Naive thymus-derived CD8-positive, alpha-beta T cell (primary cell): ENCODE measurements at places on chromosomes 3 and 15.

DNA sequence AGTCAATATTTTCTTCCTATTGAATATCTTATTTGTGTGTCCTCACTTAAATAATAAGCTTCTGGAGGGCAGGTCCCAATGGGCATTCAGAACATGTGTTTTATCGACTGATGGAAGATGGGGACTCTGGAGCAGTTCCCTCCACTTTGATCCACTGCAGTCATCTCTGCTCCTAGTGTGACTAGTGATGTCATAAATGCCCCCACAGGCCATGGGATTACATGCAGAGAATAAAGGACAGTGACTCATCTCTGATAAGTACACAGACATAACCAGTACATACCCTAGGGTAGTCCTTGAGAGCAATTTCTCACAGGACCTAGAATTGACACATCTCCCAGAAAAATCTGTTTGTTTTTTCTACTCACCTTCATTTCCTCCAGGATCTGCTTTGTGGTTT is 49.4 kb upstream of the FMN1 start:
- DNase-seq, result no peak
- no peaks in the 10 kb centered on the region for H3K36me3 ChIP-seq
- H3K4me1 ChIP-seq, result no peaks in the 10 kb centered on the region
- no peak overlapping the region for H3K4me3 ChIP-seq
- H3K27me3 ChIP-seq, result peaks cover 7% of the 10 kb centered on the region

DNA sequence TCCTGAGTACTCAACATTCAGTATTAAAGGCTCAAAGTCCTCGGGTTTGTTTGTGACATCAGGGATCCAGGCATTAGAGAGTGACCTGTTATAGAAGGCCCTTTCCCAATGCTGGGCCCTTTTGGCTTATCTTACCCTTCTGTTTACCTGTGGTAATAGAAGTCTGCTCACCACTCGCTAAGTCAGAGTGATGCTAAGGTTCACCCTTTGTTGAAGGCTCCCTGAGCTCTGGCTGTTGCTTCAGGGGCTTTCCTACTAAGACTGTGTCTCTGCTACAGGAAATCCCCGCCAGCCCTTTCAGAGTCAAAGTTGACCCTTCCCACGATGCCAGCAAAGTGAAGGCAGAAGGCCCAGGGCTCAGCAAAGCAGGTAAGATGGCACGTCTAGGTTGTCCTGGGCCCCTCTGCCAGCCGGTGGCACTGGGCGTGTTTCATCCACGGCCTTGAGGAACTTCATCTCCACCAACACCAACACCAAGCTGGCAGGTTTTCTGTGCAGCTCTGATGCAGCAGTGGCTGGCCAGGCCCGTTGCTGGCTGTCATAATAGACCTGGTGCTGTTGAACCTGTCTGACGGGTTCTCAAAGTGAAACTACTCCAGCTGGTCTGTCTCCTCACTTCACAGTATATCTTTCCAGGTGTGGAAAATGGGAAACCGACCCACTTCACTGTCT is 99.1 kb downstream of the DNASE1L3 start:
- peaks cover 43% of the 10 kb centered on the region for H3K36me3 ChIP-seq
- H3K4me3 ChIP-seq, result no peak overlapping the region
- H3K4me1 ChIP-seq, result peaks cover 44% of the 10 kb centered on the region
- H3K27me3 ChIP-seq, result no peaks in the 10 kb centered on the region

DNA sequence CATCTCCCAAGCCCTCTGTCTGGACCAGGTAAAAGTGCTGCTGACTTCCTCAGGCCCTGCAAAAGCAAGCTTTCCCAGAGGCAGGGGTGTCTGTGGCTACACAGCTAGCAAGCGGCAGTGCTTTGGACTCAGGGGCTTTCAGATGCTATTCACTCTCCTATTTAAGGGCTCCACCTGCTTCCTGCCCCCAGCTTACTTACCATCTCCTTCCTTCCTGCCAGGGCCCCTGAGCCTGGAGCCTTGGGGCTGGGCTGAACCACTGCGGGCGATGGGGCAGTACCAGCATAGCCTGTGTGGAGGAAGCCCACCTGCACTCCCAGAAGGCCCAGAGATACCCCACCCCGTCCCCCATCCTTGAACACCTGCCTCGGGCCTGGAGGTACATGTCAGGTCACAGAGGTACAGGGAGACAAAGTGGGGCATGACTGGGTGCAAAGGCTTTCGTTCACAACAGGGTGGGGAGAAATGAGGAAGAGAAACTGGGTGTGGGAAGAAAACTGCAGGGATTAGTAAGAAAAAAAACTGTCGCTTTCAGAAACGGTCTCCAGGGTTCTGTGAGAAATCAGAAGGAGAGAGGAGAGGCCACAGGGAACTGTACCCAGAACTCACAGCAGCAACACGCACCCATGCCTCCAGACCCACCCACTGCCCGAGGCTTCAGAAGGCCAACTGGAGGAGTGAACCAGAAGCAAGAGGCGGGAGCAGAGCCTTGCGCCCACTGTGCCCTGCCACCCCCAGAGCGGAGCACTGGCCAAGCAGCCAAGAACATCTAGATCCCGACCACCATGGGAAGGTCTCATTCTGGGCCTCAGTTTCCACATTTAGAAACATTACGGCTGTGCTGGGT is 49.5 kb downstream of the CCDC12 start:
- peak overlapping the region; percentile 80 for H3K27ac ChIP-seq
- no peak for DNase-seq
- no peaks in the 10 kb centered on the region for H3K27me3 ChIP-seq
- peaks cover 32% of the 10 kb centered on the region for H3K4me1 ChIP-seq
- peaks cover 19% of the 10 kb centered on the region for H3K36me3 ChIP-seq
- H3K4me3 ChIP-seq, result peak overlapping the region; percentile 62

- H3K27ac ChIP-seq, result no peak overlapping the region
- peaks cover 57% of the 10 kb centered on the region for H3K4me1 ChIP-seq
- peaks cover 12% of the 10 kb centered on the region for H3K36me3 ChIP-seq
These were observed 19.9 kb upstream of the EBLN2 start for GRCh38 chr3:73041537-73041936.

DNA sequence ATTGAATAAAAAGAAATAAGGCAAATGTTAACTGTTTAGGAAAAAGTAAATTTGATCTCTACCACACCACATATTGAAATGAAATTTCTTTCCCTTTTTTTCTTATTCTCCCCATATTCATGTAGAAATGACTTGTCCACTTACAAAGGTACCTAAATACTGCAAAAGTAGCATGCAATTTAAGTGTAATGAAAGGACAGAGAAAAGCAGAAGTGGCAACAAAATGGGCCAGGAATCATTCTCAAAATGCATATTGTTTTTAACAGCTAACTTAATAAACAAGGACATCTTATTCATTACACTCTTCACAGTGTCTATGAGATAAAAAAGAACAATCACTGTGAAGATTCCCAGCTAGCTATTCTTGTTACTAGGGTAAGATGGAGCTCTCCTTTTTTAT is 40.6 kb upstream of the FGF7 start:
- H3K27me3 ChIP-seq, result peaks cover 2% of the 10 kb centered on the region
- no peak overlapping the region for H3K27ac ChIP-seq
- DNase-seq, result no peak
- H3K36me3 ChIP-seq, result no peaks in the 10 kb centered on the region
